ENCODE measurements at places on chromosomes 11 and 22. TPM values are rescaled to one million over a fixed set of nuclear protein-coding genes. Genes with fewer than 3 reads are reported as not detected.

DNA sequence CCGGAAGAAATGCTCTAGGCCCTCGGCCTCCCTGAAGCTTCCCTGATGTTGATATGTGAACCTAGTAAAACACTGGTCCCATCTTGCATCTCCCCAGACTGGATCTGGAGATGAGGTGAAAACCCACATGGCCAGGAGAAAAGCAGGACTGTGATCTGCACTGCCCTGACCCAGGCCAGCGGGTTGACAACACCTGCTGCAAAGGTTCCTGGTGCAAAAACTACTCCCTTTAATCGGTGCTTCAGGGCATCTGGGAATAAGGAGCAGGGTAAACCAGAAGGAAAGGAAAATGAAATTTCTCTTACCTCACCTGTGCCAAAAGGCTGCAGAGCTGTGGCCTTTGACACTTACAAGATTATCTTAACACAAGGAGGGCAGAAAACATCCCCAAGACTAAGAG lies 30.6 kb downstream of the PACSIN2 start:
- DNase-seq: no peak

The ASCL2 gene
- total RNA-seq: 1.5 TPM

DNA sequence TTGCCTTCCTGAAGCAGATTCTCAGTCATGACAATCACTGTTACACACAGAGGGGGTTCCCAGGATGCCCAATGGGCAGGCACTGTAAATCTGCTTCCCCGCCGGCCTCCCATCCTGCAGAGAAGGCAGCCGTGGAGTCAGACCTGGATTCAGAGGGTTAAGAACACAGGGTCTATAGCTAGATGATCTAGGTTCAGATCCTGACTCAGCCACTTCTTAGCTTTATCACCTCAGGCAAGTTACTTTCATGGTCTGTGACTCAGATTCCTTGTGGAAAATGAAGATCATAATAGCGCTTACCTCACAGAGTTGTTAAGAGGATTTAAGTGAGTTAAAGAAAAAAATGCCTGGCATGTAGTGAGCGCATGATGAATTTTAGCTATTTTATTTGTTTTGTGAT lies 95.9 kb downstream of the TIMP3 start:
- DNase-seq: no peak

DNA sequence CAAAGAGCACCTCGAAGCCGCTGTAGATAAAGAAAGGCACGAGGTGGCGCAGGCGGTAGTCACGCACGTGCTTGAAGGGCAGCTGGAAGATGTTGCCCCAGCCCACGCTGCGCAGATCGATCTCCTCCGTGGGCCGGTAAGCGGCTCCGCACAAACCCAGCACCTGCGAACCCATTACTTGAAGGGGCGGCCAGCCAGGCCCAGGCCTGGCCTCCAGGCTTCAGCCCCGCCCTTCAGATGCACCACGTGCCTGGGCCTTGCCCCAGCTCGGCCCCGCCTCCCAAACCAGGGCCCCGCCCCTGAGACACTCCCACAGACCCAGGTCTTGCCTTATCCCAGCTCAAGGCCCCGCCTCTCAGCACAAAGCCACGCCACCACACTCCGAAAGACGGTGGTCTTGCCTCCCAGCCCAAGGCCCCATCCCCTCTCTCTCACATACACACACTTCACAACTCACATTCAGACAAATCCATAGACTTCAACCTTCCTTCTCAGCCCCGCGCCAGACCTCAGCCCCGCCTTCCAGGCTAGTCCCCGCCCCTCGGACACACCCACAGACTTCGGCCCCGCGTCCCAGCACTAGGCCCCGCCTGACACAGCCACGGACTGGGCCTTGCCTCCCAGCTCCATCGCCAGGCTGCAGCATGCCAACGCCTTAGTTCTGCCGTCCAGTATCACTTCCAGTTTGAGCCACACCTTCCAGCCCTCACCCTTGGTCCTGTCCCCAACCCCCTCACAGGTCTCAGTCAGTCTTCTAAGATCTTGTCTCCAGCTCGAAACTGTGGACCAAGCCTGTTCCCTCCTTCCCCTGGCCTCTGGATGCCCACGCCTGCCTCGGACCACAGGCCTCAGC lies 7.0 kb downstream of the UNC93B1 start:
- DNase-seq: no peak

GRCh38 chr11:17401841-17402240 lies 13.4 kb upstream of the KCNJ11 start:
- DNase-seq: no peak

The KCNJ5 gene
- total RNA-seq: not detected

DNA sequence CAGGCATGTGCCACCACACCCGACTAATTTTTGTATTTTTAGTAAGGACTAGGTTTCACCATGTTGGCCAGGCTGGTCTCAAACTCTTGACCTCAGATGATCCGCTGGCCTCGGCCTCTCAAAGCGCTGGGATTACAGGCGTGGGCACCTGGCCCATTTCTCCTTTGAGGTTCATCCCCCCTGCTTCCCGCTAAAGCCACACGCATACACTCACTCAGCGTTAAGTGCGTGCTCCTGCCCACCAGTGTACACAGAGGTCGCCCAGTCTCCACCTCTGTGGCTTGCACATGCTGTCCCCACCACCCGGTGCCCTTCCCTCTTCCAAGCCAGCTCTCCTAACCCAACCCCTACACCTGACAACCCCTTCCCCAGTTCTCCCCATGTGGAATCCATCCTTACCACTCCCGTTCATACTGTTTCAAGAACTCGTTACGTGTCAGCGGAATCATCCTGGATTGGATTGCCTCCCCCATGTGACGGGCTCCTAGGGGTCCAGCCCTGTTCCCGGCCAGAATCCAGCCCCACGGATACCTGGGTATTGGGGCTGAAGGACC lies 15.7 kb upstream of the CYTH4 start:
- no peak for DNase-seq

GRCh38 chr11:84541731-84542340 lies 1085.3 kb downstream of the DLG2 start:
- no peak for DNase-seq

The MRGPRX4 gene
- not detected for total RNA-seq

The CHRM1 gene
- total RNA-seq: not detected
